Esophagus mucosa (tissue), 1 donor: ENCODE measurements at places on chromosomes 1 and 21. TPM values are rescaled to one million over a fixed set of nuclear protein-coding genes. Genes with fewer than 3 reads are reported as not detected.

Gene KRTAP13-1
- total RNA-seq = not detected

Gene RNASEL
- 6.1 TPM for total RNA-seq

Gene CCDC185
- 0.24 TPM for total RNA-seq

Gene GPR161
- total RNA-seq = 4.0 TPM

Gene NHLH1
- 0.08 TPM for total RNA-seq

Gene HTR6
- not detected for total RNA-seq
